Activated CD4-positive, alpha-beta T cell treated with anti-CD3 and anti-CD28 coated beads, Interleukin-2, amount 10 ng/mL, durations not matched to agents 24 days and 14 days (primary cell): ENCODE measurements at places on chromosomes 2 and 18. TPM values are rescaled to one million over a fixed set of nuclear protein-coding genes. Genes with fewer than 3 reads are reported as not detected.

ASNSD1 gene
- total RNA-seq: 59.7 and 63.7 TPM in 2 replicates

NT5DC4 gene
- 0.24 TPM in 1 of 2 replicates, not detected in the other for total RNA-seq

MYO3B gene
- 0.95 and 1.5 TPM in 2 replicates for total RNA-seq

ABCB11 gene
- total RNA-seq: not detected in 2 replicates

C2orf76 gene
- total RNA-seq: 10.2 and 11.5 TPM in 2 replicates

GCG gene
- total RNA-seq: not detected in 2 replicates

SH2D6 gene
- 0.69 and 0.96 TPM in 2 replicates for total RNA-seq

POTEI gene
- total RNA-seq: not detected in 2 replicates

CIB4 gene
- total RNA-seq: not detected in 2 replicates

CHCHD5 gene
- total RNA-seq: 36.4 and 37.6 TPM in 2 replicates

VWA3B gene
- total RNA-seq: not detected in 2 replicates

PLEKHB2 gene
- total RNA-seq: 62.4 and 66.7 TPM in 2 replicates

KCNJ3 gene
- not detected in 2 replicates for total RNA-seq

MOGAT1 gene
- total RNA-seq: not detected in 2 replicates

TTR gene
- total RNA-seq: not detected in 2 replicates

FAM228A gene
- total RNA-seq: not detected in 2 replicates

GAL3ST2 gene
- 0.52 and 1.2 TPM in 2 replicates for total RNA-seq

SERPINB3 gene
- total RNA-seq: not detected in 2 replicates

ACKR3 gene
- total RNA-seq: 0.58 and 0.64 TPM in 2 replicates

TMEM200C gene
- total RNA-seq: not detected in 2 replicates

SOWAHC gene
- total RNA-seq: 0.26 TPM in 2 replicates

VSNL1 gene
- not detected in 2 replicates for total RNA-seq

GRHL1 gene
- 1.2 and 2.1 TPM in 2 replicates for total RNA-seq
